ENCODE measurements at places on chromosomes 2 and 18. TPM values are rescaled to one million over a fixed set of nuclear protein-coding genes. Genes with fewer than 3 reads are reported as not detected.

DNA sequence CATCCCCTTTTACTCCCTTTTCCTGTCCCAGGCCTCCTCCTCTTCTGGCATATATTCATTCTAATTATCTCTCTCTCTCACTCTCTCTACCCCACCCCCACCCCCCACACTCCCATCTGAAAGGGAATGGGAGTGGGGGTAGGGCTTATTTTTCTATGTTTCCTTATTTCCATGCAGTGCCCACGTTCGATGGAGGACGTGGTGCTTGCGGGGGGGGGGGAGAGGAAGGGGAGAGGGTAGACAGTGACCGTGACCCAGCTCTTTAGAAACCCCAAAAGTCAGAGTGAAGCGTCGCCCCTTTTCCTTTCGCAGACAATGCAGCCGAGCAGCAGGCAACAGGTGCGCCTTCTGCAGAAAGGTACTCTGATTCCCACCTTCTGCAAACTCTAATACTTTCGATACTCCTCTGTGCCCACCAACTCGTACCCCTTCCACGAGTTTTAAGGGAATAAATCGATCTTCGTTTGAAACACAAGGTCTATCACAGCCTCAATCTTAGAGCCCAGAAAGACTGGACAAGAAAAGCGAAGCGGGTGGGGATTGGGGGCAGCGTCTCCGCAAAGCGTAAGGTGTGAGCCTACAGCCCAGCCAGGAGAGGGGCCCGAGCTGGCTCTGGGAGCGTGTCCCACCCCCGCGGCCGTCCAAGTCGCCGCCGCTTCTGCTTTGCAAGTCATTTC is 891 bp upstream of the NR4A2 start:
- DNase-seq: peak; percentile 28
- peak overlapping the region; percentile 97 for H3K27ac ChIP-seq
- H3K36me3 ChIP-seq: peaks cover 23% of the 10 kb centered on the region
- peak overlapping the region; percentile 91 for H3K4me3 ChIP-seq

- DNase-seq: no peak
- no peaks in the 10 kb centered on the region for H3K27me3 ChIP-seq
- H3K4me1 ChIP-seq: no peaks in the 10 kb centered on the region
- no peak overlapping the region for H3K4me3 ChIP-seq
These were observed 38.4 kb upstream of the MBP start for GRCh38 chr18:77170890-77171410.

DNA sequence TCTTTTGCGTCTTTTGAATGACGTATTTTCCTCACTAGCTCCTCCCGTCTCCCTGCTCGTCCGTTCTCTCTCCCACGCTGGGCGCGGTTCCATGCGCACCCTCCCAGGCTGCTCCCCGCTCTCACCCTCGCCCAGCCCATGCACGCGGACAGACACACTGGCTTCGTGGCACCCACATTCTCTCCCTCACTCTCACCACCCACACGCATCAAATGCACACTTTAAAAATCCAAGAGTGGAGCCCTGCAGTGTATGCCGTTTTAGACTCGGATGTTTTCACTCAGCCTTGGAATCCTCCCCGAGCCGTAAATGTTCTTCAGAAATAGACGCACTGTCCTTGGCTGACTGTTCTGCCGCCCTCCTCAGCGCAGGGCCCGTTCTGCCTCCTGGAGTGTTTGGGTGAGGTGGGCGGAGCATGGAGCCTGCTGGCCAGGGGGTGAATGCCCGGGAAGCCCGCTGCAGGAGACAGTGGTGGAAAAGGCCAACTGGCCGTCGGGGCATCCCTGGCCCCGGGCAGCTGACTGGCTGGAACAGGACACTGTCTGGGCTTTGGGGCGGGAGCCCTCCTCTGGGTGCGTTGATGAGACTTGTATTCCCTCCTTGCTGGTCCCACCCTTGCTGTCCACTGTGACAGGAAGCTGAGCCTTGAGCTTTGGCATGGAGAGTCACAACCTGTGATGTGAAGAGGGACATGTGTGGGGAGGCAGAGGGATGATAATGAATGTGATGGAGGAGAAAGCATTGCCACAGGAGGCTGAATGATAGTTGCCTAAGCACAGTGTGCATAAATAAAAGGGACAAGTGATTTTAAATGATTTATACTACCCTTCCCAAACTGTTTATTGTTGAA is 35.4 kb upstream of the LYPD6B start:
- H3K27ac ChIP-seq: no peak overlapping the region
- peaks cover 17% of the 10 kb centered on the region for H3K36me3 ChIP-seq
- peaks cover 17% of the 10 kb centered on the region for H3K4me1 ChIP-seq
- no peak for DNase-seq

- H3K36me3 ChIP-seq: no peaks in the 10 kb centered on the region
- H3K4me1 ChIP-seq: no peaks in the 10 kb centered on the region
- DNase-seq: no peak
- H3K27ac ChIP-seq: no peak overlapping the region
- H3K4me3 ChIP-seq: no peak overlapping the region
- H3K27me3 ChIP-seq: no peaks in the 10 kb centered on the region
These were observed 541.0 kb upstream of the KLHL29 start for GRCh38 chr2:22843919-22844537.

GRCh38 chr2:143051465-143051864 is 77.8 kb upstream of the ARHGAP15 start:
- no peaks in the 10 kb centered on the region for H3K36me3 ChIP-seq
- H3K4me1 ChIP-seq: no peaks in the 10 kb centered on the region
- no peak overlapping the region for H3K4me3 ChIP-seq
- DNase-seq: no peak

- no peak overlapping the region for H3K27ac ChIP-seq
- no peaks in the 10 kb centered on the region for H3K36me3 ChIP-seq
- H3K27me3 ChIP-seq: peaks cover 13% of the 10 kb centered on the region
- peaks cover 8% of the 10 kb centered on the region for H3K4me1 ChIP-seq
These were observed 32.2 kb downstream of the TMEFF2 start for GRCh38 chr2:192162392-192163042.

DNA sequence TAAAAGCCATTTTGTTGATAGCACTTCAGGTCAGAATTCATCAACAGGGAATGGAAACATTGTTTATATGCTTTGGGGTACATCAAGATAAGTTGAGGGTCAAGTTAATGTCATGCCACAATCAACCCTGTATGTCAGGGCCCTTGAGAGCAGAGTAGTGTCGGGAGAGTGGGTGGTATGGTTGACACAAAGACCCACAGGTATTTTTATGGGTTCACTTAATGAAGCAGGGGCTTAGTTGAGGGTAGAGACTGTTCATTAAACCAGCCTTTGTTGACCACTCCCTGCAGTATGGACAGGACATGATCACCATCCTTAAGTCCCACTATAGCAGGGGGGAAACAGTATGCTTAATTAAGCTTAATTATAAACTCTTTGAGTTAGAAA is 5.7 kb downstream of the RPL37A start:
- H3K4me3 ChIP-seq: no peak overlapping the region
- H3K4me1 ChIP-seq: peaks cover 56% of the 10 kb centered on the region
- no peaks in the 10 kb centered on the region for H3K27me3 ChIP-seq
- peak overlapping the region; percentile 36 for H3K27ac ChIP-seq

The RPS27A gene
- total RNA-seq: 949 TPM
